Left ventricle myocardium inferior (tissue), 1 donor: ENCODE measurements at places on chromosomes 5 and 9. TPM values are rescaled to one million over a fixed set of nuclear protein-coding genes. Genes with fewer than 3 reads are reported as not detected.

Gene IFNK
- not detected for total RNA-seq

Gene SH2D3C
- 18.2 TPM for total RNA-seq

Gene C9orf153
- total RNA-seq = 0.38 TPM

Gene RMND5B
- 38.9 TPM for total RNA-seq

Gene NMRK1
- 13.8 TPM for total RNA-seq
